Kidney capillary endothelial cell (primary cell): ENCODE measurements at places on chromosomes 4 and X.

- no peak for DNase-seq
These were observed 58.6 kb downstream of the PALLD start for GRCh38 chr4:168555437-168555836.

DNA sequence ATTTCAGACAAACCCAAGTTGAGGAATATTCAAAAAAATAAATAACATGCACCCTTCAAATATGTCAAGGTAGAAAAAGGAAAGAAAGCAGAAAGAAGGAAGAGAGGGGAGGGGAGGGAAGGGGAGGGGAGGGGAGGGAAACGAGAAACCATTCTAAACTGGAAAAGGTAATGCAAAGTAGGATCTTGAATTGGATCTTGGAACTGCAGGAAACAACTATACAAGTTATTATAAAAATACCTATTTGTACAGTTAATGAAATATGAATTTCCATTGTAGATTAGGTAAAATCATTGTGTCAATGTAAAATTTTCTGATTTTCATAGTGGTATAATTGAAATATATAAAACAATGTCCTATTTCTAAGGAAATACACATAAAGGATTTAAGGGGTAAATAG is 668.4 kb downstream of the FAT4 start:
- DNase-seq, result no peak

- no peak for DNase-seq
These were observed 140.3 kb upstream of the SMAD1 start for GRCh38 chr4:145341381-145341780.

- DNase-seq, result no peak
These were observed 331.0 kb upstream of the PCDH10 start for GRCh38 chr4:132818091-132818490.

GRCh38 chr4:184101711-184102110 is 116.0 kb downstream of the ENPP6 start:
- no peak for DNase-seq

DNA sequence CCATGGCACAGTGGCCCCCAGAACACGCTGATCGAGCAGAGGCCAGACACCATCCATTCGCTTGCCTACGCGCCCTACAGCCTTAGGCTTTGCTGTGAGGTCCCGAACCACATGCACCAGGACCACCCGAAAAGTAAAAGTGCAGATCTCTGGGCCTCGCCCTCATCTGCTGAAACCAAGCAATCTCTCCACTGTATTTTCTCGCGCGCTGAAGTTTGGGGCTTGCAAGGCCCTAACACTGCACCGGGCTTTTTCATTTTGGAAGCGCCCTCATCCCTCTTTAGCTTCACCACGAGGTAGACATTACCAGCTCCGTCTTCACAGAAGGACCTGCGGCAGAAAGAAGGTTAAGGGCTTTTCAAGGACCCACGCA is 21.2 kb downstream of the NKX3-2 start:
- no peak for DNase-seq

DNA sequence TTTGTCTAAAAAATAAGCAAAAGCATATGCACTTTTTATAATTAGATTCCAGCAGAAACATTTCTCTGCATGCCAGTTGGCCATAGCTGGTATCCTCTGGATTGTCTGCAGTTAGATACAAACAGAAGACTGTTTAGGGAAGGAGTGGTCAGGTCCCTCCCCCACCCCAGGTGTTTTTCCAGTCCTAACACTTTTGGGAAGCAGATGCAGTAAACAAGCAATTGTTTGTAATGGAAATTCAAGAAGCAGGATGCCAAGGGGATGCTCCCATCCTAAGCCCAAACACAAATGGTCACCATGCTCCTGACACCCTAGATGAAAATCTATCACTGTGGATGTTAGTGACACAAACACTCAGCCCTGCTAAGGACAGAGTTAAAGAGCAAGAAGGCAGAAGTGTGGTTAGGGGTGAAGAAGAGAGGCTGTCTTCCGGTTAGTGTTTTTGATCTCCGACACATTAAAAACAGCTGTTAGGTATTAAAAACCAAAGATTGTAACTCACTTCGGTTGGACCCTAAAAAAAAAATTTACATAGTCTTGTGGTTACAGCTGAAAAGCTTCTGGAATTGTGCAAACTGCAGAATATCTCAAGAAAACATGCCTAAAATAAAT is 7.9 kb downstream of the LEF1 start:
- DNase-seq, result no peak

- DNase-seq, result peak; percentile 78
These were observed 185.0 kb upstream of the FAM241A start for GRCh38 chr4:111960241-111960667.

- peak; percentile 43 for DNase-seq
These were observed 207.2 kb downstream of the NLGN4X start for GRCh38 chrX:6021316-6022091.

- no peak for DNase-seq
These were observed 20.8 kb downstream of the PPEF2 start for GRCh38 chr4:75881476-75881875.

DNA sequence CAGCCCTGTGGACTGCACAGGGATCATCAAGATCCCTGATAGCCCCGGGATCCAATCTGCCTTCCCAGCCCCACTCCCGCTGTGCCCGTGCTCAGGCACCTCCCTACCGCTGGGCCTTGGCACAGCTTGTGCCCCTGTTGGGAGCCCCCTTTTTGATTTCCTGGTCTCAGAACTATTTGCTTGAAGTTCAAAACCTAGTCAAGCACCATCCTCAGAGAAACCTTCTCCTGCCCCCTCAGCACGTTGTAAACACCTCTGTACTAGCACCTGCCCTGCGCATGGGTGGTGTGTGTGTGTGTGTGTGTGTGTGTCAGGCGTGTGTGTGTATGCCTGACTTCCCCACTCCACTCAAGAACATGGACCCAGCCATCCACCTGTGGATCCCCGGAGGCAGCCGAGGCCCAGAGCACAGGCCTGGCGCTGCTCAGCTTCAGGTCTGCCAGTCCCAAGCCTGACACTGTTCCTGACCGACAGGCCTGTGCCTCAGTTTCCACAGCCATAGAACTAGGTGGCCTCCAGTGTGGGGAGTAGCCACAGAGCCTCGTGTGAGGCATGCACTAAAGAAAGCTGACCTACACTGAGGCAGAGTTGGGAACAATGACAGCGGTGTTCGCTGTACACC is 65.5 kb downstream of the ADRA2C start:
- no peak for DNase-seq

DNA sequence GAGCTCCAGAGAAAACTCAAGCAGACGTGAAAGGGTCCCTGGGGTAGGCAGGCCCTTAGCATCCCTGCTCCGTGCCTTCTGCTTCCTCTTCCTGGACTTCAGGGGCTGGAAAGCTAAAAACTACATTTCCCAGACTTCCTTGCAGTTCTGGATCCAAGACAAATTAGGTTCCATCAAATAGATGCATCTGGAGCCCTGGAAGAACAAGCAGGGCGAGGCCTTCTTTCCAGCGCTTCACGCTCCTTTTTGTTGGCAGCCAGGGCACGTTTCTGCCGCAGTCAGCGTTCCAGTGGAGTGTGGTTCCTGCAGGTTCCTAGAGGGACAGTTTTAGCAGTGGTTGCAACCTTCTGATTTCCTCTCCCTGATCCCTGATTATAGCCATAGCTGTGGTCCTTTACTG is 53.6 kb upstream of the MSX1 start:
- no peak for DNase-seq

- DNase-seq, result no peak
These were observed 117.7 kb downstream of the ADAMTS3 start for GRCh38 chr4:72451349-72451748.

DNA sequence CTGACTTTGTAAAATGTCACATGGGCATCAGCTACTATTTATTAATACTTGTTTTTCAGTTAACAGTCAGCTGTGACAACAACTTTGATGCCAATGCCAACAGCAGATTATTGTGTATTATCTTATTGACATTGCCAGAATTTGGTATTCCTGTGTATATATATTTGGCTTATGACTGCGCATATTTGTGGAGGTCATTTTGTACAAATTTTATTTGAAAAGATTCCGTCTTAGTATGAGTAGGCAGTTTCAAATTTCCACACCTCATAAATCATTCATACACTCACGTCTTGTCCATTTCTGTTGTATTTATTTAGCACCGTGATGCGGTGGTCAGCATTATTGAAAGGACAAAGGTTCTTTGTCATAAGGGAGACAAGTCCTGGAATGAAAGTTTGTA is 558.2 kb upstream of the NDST4 start:
- DNase-seq, result no peak

DNA sequence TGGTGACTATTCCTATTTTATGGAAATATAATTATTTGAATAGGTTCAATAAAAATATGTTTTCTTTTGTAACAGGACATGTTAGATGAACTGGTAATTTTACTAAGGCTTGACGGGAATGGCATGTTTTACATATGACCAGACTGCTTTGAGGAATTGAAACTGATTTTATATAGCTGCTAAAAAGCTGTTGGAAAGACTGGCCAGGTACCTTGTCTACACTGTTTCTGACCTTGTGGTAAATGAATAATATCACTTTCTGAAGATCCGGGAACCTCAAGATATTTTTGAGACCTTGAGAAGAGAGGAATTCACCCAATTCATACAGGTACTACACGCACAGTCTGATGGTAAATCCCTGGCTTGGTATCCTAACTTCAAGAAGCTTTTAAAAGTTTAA is 42.1 kb upstream of the USP46 start:
- DNase-seq, result no peak

DNA sequence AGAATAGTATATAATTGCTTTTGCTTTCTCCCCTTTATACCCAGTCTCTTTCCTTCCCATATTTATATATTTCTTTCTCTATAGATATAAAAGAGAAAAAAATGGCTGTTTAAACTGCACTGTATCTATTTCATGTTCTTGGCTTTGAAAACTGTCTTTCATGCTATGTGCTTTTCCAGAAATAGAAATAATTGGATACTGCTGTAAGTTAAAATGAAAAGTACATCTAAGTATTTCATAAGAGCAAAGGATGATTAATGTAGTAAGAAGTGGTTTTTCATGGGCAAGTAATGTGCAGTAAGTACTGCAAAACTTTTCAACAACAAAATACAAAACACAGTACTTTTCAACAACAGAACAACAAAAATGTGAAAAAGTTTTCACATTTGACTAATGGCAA is 237.9 kb downstream of the SNCA start:
- DNase-seq, result no peak

DNA sequence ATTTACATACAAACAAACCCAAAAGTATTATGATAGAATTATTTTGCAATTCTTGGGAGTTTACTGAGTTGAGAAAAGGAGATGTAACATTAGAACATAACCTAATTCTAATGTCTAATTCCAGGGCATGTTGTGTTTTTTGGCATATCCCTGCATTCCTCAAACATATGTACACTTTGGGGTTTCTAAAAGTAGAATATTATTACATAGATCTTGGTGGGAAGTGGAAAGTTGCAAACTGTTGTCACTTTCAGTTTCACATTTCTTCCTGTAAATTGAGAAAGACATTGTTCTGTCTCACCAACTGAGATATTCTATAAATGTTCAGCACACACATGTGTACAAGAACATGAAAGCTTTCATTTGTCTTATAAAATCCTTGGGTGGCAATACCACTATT is 24.4 kb upstream of the GBA3 start:
- no peak for DNase-seq

- DNase-seq, result no peak
These were observed 64.3 kb downstream of the ZFYVE28 start for GRCh38 chr4:2354118-2354517.

- no peak for DNase-seq
These were observed 34.5 kb downstream of the ABCE1 start for GRCh38 chr4:145132511-145133098.

DNA sequence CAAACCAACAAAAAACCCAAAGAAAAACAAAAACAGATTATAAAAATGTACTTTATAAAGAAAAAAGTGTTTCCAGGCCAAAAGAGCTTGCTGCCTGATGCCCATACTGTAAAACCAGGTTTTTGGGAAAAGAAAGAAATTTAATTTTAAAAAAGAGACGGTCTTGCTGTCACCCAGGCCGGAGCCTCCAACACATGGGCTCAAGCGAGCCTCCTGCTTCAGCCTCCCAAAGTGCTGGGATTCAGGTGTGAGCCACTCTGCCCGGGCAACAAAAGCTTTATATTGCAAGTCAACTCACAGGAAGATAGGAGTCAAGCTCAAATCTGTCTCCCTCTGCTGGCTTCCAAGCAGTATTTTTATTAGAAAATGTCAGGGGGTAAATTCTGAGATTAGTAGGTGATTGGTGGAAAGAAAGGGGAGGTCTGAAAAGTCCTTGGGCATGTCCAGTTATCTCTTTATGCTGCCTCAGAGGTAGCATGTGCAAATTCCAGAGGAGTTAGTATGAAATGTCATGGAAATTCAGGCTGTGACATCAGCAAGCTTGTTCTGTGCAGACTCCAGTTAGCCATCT is 39.4 kb downstream of the MGST2 start:
- peak; percentile 43 for DNase-seq

DNA sequence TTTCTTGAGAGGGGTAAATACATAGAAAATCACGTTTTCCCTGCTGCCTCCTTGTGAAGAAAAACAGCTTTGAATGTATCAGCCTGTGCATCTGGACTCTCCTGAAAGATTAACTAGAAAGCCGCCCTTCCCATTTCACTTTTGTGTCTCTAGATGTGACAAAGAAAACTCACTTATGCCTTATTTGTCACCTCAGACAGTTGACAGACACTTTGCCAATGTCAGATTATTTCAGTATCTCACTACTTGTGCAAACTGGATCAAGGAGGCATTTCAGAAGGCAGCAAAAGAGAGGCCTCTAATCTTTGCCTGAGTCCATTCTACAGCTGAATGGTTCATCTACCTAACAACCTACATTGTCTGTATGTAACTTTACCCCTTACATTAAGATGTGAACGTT is 754.9 kb downstream of the RPA4 start:
- DNase-seq, result no peak

DNA sequence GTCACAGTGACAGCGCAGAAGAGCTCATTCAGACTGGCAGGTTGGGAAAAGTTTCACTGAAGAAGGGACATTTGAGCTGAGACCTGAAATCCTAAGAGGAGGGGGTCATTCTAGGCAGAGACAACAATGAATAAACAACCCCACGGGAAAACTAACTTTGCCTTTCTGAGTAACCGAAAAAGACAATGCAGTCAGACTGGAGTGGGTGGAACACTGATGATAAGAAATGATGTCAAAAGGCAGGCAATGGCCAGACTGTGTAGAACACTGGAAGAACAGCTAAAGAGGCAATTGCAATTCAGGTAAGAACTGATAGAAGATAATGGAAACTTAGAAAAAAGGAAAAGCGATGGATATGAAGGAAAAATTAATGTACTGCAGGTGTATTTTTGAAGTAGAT is 73.8 kb downstream of the CHIC2 start:
- DNase-seq, result no peak

DNA sequence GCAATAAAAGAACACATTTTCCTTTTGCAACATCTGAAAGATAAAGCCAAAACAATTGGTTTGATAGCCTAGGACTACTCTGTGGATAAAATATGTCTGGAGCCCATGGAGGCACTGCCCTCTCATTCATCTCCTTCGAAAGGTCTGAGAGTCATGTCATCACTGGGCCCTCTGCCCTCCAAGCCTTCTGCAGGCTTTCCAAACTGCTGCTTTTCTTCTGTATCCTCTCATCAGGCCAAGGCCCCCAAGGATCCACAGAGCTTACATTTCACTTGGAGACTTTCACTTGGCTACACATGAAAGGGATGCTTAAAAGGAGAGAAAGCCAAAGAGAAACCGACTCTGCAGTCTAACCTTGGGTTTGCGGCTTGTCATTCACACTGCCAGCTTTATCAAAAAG is 109.9 kb downstream of the SH3RF1 start:
- DNase-seq, result no peak

- DNase-seq, result peak; percentile 63
These were observed 203.3 kb downstream of the OR13H1 start for GRCh38 chrX:131747173-131747572.

- DNase-seq, result no peak
These were observed 370.5 kb upstream of the HS3ST1 start for GRCh38 chr4:11799196-11799595.

- DNase-seq, result no peak
These were observed 98.3 kb downstream of the ARHGAP24 start for GRCh38 chr4:85573270-85573669.
